Left cardiac atrium (tissue), 4 donors: ENCODE measurements at places on chromosomes 6 and 20.
A peak's percentile ranks its signal among the peaks of the same experiment; 100 is the strongest.

DNA sequence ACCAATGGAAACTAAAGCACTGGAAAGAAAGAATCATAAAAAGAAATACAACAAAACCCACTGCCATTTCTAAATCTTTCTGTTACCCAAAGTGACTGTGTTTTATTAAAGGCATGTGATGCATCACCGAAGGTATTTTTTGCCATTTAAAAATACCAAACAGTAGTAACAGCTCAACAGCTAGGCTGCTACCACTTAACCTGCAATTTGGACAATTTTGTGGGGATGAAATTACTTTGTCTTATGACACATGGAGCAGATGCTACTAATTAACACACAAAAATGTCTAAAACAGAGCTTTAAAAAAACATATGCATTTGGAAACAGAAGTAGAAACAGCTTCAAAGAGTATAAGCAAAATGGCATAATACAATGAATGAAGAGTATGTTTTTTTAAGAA lies 97.4 kb downstream of the ATXN1 start:
- no peak for DNase-seq

DNA sequence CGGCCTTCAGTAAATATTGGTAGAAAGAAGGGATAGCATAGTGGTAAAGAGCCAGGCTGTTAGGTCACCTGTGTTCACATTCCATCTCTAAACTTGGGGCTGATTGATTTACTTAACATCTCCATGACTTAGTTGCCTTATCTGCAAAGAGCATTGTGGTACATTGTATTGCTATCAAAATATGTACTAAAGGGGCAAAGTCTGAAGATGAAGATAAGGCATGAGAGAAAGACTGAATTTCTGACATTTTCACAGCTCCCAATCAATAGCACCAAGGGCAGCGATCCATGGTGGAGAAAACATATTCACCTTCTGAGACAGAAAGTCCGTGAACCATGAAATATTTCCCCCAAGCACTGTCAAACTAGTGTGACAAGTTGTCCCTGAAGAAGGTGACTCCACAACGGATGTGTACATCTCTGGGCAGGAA lies 223.3 kb upstream of the STXBP5 start:
- DNase-seq = no peak

GRCh38 chr20:61949363-61949713 lies 116.3 kb downstream of the TAF4 start:
- peak; percentile 4 for DNase-seq

GRCh38 chr20:44858606-44859360 lies 26.7 kb upstream of the YWHAB start:
- DNase-seq = no peak
